ENCODE measurements at places on chromosomes 16 and 17. TPM values are rescaled to one million over a fixed set of nuclear protein-coding genes. Genes with fewer than 3 reads are reported as not detected.

GRCh38 chr16:82263521-82264143, 93.6 kb upstream of the MPHOSPH6 start:
- H3K36me3 ChIP-seq = no peaks in the 10 kb centered on the region
- no peak overlapping the region for H3K4me3 ChIP-seq
- peaks cover 7% of the 10 kb centered on the region for H3K4me1 ChIP-seq
- peak; percentile 68 for DNase-seq
- no peaks in the 10 kb centered on the region for H3K27me3 ChIP-seq
- no peak overlapping the region for H3K27ac ChIP-seq

- peak; percentile 61 for DNase-seq
- H3K27me3 ChIP-seq = no peaks in the 10 kb centered on the region
- H3K27ac ChIP-seq = no peak overlapping the region
- H3K4me3 ChIP-seq = no peak overlapping the region
- H3K4me1 ChIP-seq = peaks cover 58% of the 10 kb centered on the region
- peaks cover 2% of the 10 kb centered on the region for H3K36me3 ChIP-seq
These were observed 2.2 kb upstream of the UQCRC2 start for GRCh38 chr16:21950782-21951521.

DNA sequence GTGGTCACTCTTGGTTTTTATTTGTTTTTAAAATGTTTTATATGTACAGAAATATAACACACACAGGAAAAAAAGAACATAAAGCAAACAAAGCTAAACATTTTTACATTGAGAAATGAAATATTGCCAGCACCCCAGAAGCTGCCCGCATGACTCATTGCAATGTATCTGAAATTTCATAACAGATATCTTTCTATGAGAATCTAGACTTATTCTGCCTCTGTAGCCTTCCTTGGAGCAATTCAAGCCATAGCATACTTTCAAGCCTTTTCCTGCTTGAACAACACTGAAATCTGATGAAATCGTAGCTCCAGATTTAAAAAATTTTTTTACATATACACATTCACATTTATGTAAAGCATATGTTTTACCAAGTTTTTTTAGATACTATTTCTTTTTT, 86.9 kb downstream of the RBBP6 start:
- H3K4me3 ChIP-seq = no peak overlapping the region
- H3K36me3 ChIP-seq = no peaks in the 10 kb centered on the region
- H3K27me3 ChIP-seq = no peaks in the 10 kb centered on the region
- H3K27ac ChIP-seq = no peak overlapping the region

GRCh38 chr16:69522041-69522578, 43.7 kb upstream of the NFAT5 start:
- H3K27ac ChIP-seq = no peak overlapping the region
- no peaks in the 10 kb centered on the region for H3K36me3 ChIP-seq
- H3K27me3 ChIP-seq = no peaks in the 10 kb centered on the region
- DNase-seq = no peak
- no peak overlapping the region for H3K4me3 ChIP-seq
- no peaks in the 10 kb centered on the region for H3K4me1 ChIP-seq

SDR42E2 gene
- total RNA-seq = not detected

DNA sequence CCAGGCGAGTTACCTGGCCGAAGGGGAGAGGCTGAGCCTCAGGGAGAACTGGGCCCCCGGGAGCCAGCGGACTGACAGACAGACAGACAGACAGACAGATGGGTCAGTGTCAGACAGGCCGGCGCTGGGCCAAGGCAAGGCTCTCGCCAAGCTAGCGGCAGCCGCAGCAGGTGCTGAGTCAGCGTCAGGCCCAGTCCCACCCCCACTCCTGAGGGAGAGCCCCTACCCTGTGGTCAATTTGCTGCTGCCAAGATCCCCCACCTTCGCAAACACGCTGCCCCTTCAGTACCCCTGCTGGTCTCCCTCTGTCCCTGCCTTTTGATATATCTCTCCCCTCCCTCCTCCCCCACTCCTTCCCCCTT, 1.5 kb downstream of the FGF11 start:
- H3K27ac ChIP-seq = no peak overlapping the region
- peaks cover 68% of the 10 kb centered on the region for H3K4me1 ChIP-seq
- H3K4me3 ChIP-seq = no peak overlapping the region
- no peaks in the 10 kb centered on the region for H3K36me3 ChIP-seq
- H3K27me3 ChIP-seq = peaks cover 11% of the 10 kb centered on the region

- peaks cover 18% of the 10 kb centered on the region for H3K36me3 ChIP-seq
- no peak for DNase-seq
- no peak overlapping the region for H3K4me3 ChIP-seq
These were observed 11.4 kb downstream of the IGFBP4 start for GRCh38 chr17:40454613-40454995.

DNA sequence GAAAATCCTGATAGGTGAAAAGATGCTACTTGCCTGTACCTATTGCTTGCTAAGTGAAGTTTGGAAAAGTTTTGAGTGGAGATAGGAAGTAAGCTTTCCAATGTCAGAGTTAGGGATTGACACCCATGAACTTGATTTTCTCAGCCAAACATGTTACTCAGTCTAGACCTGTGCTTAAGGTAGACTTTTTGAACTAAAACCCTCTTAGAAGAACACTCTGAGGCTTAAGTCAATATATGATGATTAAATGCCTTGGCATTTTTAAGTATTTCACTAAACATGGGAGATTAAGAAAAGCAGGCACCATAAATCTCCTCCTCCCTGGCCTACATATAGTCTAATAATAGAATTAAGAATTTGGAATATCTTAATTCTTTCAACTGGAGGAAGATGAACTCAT, 785.6 kb upstream of the SOX9 start:
- no peak overlapping the region for H3K4me3 ChIP-seq
- H3K27ac ChIP-seq = no peak overlapping the region
- no peaks in the 10 kb centered on the region for H3K27me3 ChIP-seq
- no peak for DNase-seq

- DNase-seq = no peak
- H3K4me1 ChIP-seq = peaks cover 2% of the 10 kb centered on the region
- H3K4me3 ChIP-seq = no peak overlapping the region
- no peaks in the 10 kb centered on the region for H3K27me3 ChIP-seq
- no peak overlapping the region for H3K27ac ChIP-seq
These were observed 7.6 kb downstream of the ALOX15B start for GRCh38 chr17:8046306-8046928.

DNA sequence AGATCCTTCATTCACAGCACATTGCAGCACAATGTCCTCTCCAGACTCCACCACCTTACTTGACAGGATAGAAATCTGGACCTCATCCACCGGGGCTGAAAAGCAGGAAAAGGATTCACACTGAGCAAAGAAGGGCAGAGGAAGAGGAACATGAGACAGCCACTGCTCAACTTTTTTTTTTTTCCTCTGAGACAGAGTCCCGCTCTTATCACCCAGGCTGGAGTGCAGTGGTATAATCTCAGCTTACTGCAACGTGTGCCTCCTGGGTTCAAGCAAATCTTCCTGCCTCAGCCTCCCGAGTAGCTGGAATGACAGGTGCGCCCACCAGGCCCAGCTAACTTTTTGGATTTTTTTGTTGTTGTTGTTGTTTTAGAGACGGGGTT, 34.4 kb downstream of the PECAM1 start:
- peaks cover 40% of the 10 kb centered on the region for H3K4me1 ChIP-seq
- DNase-seq = no peak
- H3K4me3 ChIP-seq = no peak overlapping the region

DNASE1L2 gene
- total RNA-seq = not detected

DNA sequence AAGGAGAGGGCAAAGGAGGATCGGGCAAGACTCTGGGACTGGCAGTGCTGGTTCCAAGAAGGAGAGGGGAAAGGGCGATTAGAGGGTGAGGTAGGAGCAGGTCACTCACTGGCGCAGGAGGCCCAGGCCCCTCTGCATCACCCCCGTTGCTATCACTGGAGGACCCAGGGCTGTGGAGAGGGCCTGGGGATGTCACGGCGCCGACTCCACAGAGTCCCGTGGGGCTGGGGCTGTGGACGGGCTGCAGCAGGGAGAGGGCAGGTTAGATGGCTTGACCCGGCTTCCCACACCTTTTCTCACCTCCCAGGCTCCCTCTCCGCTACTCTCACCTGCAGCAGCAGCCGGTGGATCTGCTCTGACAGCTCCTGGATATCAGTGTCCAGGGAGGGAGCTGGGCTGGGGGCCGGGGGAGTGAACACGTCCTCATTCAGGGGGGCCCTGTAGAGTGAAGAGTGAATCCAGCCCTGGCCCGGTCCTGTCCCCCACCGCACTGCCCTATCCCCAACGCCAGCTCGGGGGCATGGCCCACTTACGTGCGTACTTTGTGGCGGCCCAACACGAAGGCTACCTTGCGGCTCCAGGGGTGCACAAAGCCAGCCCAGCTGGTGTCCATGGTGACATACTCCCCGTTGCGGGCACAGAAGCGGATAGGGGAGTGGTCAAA, 4.9 kb downstream of the PER1 start:
- peak; percentile 13 for DNase-seq
- peak overlapping the region; percentile 52 for H3K27ac ChIP-seq
- H3K4me3 ChIP-seq = no peak overlapping the region
- H3K27me3 ChIP-seq = no peaks in the 10 kb centered on the region
- H3K36me3 ChIP-seq = peaks cover 87% of the 10 kb centered on the region
- H3K4me1 ChIP-seq = peaks cover 69% of the 10 kb centered on the region

DNA sequence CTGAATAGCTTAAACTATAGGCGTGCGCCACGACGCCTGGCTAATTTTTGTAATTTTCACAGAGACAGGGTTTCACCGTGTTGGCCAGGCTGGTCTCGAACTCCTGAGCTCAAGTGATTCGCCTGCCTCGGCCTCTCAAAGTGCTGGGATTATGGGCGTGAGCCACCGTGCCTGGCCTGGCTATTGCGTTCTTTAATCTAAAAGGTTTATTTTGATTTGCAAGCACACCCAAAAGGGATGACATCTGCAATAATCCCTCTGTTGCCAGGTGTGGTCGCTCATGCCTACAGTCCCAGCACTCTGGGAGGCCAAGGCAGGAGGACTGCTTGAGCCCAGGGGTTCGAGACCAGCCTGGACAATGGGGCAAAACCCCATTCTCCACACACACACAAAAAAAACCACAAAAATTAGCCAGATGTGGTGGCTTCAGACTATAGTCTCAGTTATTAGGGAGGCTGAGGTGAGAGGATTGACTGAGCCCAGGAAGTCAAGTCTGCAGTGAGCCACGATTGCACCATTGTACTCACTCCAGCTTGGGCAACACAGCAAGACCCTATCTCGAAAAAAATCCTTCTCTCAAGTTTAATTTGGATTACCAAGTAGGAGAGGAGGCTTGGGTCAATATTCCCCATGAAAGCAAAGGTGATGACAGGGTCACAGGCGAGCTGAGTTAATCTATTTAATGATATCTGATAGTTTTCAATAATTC, 144.1 kb downstream of the PARN start:
- no peak for DNase-seq
- H3K4me3 ChIP-seq = no peak overlapping the region
- H3K27ac ChIP-seq = peak overlapping the region; percentile 76
- peaks cover 19% of the 10 kb centered on the region for H3K36me3 ChIP-seq
- no peaks in the 10 kb centered on the region for H3K27me3 ChIP-seq

DNA sequence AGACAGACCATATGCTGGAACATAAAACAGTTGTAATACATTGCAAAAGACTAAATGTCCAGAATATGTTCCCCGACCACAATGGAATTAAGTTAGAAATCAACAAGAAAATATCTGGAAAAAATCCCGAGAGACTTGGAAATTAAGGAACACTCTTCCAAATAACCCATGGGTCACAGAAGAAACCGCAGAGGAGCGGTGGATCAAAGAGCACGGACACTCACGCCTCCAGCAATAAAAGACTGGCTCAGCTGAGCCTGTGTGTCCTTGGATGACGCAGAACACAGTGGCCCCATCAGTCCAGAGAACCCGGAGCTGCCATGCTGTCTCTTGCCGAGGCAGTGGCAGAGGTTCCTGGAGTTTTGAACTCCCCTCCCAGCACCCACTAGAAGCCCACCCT, 30.9 kb upstream of the FOXF1 start:
- H3K4me1 ChIP-seq = peaks cover 34% of the 10 kb centered on the region
- no peaks in the 10 kb centered on the region for H3K36me3 ChIP-seq
- H3K27me3 ChIP-seq = peaks cover 33% of the 10 kb centered on the region
- H3K4me3 ChIP-seq = no peak overlapping the region

GRCh38 chr17:36094746-36095145, 4.8 kb upstream of the CCL3 start:
- no peaks in the 10 kb centered on the region for H3K36me3 ChIP-seq
- H3K4me3 ChIP-seq = no peak overlapping the region
- no peaks in the 10 kb centered on the region for H3K27me3 ChIP-seq
- DNase-seq = no peak

DNA sequence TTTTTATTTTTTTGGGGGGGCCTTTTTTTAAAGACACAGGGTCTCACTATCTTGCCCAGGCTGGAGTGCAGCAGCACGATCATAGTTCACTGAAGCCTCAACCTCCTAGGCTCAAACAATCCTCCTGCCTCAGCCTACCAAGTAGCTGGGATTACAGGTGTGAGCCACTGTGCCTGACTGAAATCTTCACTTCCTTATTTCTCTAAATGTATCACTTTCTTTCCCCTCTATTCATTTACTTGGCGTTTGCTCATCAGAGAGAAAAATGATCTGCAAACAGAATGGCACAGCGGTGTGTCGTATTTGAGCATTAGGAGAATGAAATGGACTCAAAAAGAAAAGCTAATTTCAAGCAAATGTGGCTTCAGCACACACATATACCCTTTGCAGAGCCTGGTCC, 44.3 kb upstream of the CDH5 start:
- no peak overlapping the region for H3K4me3 ChIP-seq
- H3K27ac ChIP-seq = no peak overlapping the region
- peaks cover 9% of the 10 kb centered on the region for H3K4me1 ChIP-seq

IL17C gene
- total RNA-seq = 0.87 TPM

NPB gene
- 2.0 TPM for total RNA-seq

ZNF385C gene
- not detected for total RNA-seq

CLDN7 gene
- 4.6 TPM for total RNA-seq

DNA sequence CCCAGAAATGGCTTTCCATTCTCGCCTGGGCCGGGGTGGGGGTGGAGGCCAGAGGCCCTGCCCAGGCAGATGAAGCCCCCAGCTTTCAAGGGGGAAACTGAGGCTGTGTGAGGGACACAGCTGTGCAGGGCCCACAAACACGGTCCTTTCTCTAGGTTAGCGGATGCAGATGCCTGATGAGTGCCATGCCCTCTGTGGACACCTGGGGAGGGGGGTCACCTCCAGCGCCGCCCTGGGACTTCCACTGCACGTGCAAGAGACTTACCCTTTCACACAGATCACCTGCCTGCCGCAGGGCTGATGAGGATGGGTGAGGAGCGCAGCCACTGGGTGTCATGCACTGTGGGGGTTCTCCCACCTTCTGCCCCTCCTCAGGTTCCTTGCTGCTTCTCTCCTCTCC, 2.6 kb upstream of the ANTKMT start:
- no peak for DNase-seq
- H3K27me3 ChIP-seq = no peaks in the 10 kb centered on the region
- H3K27ac ChIP-seq = no peak overlapping the region
- H3K4me3 ChIP-seq = no peak overlapping the region
- peaks cover 40% of the 10 kb centered on the region for H3K4me1 ChIP-seq

ITGAD gene
- not detected for total RNA-seq
